ENCODE measurements at places on chromosomes 1 and 21.

- no peak for DNase-seq
These were observed 161.8 kb downstream of the AMY1C start for GRCh38 chr1:103911450-103911849.

DNA sequence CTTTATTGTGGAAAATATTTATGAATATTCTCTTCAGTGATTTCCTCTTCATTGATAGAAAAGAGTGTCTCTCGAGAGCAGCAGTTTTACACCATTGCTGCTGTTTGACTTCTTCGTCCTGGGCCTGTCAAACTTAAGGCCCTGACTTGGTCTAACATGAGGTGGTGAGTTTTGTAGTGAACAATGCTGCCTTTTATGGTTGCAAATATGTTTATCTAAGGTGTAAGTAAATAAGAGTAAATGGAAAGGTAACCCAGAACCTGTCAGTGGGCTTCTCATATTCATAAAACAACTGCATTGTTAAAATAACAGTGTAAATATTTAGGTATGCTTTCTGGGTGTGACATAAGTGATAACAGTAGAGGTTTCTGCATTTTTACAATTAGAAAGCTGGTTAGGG, 62.8 kb upstream of the SCCPDH start:
- DNase-seq, result no peak

- DNase-seq, result no peak
These were observed 424.5 kb upstream of the DAB1 start for GRCh38 chr1:57848406-57848805.

- DNase-seq, result no peak
These were observed 92.1 kb upstream of the EDN2 start for GRCh38 chr1:41576620-41577019.

DNA sequence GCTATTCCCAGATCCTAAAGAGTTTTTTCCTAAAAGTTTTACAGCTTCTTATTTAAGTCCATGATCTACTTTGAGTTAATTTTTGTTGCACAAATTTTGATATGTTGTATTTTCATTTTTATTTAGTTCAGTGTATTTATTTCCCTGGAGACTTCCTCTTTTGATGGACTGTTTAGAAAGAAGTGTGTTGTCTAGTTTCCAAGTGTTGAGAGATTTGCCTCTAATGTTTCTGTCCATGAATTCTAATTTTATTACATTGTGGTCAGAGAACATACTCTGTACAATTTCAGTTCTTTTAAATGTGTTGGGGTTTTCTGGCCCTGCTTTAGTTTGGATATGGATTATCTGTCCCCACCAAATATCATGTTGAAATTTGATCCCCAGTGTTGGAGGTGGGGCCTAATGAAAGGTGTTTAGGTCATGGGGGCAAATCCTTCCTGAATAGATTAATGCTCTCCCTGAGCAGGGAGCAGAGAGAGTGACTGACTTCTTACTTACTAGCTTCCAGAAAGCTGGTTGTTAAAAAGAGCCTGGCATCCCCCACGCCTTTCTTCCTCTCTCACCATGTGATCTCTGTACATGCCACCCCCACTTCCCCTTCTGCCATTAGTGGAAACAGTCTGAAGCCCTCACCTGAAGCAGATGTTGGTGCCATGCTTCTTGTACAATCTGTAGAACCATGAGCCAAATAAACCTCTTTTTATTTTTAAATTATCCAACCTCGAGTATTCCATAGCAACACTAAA, 4.6 kb downstream of the CHD1L start:
- no peak for DNase-seq

DNA sequence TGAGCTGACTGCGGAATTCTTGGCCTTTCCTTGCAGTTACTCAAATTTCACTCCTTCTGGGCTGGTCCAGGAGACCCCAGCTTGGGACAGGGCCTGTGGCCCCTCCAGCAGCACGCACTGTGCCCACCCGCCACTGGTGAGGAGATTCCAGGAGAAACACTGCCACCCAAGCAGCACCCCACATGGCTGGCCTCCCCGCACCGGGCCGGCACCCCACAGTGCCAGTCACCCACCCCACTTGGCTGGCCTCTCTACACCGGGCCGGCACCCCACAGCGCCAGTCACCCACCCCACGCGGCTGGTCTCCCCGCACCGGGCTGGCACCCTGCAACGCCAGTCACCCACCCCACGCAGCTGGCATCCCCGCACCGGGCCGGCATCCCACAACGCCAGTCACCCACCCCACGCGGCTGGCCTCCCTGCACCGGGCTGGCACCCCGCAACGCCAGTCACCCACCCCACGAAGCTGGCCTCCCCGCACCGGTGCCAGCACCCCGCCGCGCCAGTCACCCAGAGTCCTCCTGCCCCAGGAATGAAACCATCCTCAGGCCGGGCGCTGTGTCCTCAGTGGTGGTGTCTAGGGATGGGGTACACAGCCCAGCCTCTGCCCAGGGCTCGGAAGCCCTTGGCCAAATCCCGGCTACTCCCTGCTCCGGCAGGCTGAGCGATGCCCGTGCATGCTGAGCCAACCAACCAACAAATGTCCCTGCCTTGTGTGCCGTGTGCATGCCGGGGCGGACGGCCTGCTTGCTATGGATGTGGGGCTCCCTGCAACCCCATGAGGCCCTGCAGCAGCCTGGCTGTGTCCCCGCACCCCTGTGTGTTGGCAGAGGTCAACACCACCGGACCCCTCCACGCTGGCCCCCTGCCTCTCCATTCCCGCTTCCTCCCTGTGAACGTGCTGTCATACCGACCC, 38.6 kb upstream of the TSPEAR start:
- DNase-seq, result no peak

DNA sequence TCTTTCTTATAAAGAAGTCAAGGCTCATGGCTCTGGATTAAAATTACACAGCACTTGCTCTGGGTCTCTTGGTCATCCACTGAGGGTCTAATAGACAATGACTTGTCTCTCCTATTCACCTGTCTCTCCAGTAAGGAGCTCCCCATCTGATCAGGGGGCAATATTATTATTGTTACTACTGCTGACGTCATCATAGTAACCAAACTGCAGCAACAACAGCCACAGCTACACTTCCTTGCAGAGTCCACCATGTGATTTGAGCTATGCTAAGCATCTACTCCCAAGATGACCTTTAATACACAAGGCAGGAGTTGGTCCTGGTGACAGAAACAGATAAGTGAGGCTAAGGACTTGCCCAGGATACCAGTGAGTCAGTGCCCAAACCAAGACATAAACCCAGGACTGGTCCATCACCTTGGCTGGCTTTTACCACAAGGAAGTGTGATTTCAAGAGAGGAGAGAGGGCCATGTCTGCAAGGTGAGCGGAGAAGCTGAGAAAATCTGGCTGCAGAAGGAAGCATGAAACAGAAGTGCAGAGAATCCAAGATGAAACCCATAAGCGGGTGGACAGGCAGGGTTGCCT, 602.5 kb downstream of the PTPRU start:
- DNase-seq, result no peak

DNA sequence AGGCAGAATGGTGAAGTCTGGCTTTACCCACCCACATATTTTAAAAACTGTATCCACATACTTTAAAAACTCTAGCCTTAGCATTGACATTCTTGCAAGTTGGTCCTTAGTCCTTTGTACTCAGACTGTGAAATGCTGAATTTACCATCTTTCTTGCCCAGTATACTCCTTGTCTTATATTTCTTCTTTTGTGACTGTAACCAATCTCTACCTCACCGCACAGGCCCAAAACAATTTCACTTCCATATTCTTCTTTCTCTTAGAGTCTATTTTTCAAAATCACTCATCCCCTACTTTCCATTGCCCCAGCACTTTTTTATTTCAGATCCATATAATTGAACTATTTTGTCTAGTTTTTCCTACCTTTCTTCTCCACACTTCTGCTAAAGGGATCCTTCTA, 892.4 kb upstream of the B3GALT2 start:
- no peak for DNase-seq

DNA sequence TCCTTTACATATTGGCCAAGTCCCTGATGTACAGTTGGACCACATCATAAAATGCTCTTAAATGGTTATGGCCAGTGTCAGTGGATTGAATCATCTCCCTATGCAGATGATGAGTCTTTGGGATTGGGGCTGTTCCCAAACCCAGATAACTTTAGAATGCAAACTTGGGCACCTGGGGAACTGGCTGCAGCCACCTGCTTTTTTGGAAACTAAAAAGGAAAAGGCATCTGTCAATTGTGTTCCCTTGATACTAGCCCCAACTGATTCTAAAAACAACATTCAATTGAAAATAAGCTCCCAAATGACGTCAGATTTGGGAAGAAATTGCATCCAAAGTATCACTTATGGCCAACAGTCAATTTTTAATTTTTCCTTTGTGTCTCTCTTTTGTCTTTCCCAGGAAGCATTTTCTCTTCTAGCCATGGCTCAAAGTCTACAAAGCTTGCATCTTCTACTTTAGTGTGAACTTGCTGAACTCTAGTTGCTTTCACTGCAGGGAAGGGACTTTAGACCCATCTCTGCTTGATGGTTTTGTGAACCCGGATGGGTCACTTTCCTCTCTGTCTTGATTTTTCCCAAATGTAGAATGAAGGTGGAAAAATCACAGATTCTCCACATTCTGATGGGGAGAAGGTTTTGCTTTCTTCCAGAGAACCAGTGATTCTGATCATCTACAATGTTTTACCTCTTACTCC, 402.3 kb upstream of the USP24 start:
- no peak for DNase-seq

GRCh38 chr1:176785791-176786190, 322.8 kb downstream of the PAPPA2 start:
- no peak for DNase-seq

DNA sequence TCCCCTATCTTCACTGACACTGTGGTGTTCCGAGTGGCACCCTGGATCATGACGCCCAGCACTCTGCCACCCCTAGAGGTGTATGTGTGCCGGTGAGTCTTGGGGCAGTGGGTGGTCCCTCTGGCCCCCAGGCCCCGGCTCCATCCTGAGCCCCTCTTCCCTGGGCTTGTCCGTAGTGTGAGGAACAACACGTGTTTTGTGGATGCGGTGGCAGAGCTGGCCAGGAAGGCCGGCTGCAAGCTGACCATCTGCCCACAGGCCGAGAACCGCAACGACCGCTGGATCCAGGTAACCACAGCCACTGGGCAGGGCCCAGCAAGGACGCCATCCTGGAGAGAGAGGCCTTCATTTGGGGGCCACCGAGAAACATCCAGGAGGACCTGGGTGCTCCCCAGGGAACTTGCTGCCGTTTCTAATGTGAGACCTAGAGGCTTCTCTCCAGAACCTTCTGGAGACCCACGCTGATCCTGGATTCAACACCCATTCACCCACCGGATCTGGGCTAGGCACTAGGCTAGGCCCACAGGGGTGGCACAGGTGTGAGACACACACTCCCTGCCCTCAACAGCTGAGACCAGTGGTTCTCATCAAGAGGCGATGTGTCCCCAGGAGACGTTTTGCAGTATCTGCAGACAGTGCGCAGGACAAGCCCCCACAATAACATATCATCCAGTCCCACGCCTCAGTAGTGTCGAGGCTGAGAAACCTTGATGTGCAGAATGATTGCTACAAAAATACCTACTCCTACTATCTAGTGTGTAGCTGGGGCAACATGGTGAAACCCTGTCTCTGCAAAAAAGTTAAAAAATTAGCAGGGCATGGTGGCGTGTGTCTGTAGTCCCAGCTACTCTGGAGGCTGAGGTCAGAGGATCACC, 22.2 kb downstream of the PADI3 start:
- DNase-seq, result no peak

GRCh38 chr1:6494627-6495026, 3.2 kb upstream of the PLEKHG5 start:
- DNase-seq, result no peak

GRCh38 chr21:34771512-34772028, 102.8 kb downstream of the CLIC6 start:
- peak; percentile 17 for DNase-seq

DNA sequence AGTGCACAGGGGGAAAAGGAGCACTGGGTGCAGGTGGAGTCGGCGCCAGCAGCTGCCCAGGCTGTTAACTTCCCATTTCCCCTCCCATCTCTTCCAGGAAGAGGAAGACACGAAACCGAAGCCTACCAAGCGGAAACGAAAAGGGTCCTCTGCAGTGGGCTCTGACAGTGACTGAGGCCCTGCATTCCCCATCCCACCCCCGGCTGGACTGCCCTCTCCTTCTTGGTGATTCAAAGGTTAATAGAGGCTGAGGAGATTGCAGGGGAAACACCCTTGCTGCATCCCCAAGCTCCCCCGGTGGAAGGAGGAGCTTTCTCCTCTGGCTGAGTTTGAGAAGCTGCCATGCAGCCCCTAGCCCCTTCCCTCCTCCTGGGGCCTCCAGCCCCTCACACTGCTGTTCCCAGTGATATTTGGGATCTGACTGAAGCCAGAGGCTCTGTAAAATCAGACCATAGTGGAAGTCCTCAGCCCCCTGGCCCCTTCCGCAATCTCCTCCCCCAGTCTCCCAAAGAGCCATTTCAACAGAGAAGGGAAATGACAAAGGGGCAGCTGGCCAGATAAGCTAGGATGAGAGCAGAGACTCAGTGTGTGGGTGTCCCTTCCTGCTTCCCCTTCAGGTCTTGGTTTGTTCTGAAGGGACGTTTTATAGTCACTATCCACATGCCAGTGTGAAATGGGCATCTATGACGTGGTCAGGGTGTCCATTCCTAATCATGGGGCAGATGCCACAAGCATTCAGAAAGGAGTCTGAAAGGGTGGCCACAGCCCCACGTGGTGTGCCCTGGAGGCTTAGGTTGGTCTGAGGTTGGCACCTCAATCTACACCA, 1.9 kb upstream of the SLC27A3 start:
- no peak for DNase-seq

DNA sequence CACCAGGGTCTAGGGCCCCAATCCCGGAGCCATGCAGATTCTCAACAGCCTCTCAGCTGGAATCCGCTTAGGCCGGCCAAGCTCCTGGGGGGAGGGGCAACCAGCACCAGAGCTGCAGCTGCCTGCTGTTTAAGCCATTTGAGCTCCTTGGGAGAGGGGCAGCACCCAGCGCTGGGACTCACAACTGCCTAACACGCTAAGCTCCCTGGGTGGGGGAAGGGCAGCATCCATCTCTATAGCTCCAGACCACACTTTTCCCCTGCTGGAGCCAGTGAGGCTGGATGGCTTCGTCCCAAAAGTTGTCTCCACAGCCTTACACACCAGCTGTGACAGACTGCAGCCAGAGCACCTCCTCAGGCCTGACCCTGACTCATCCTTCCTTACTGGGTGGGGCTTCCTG, 6.9 kb upstream of the PTGFR start:
- no peak for DNase-seq

- DNase-seq, result no peak
These were observed 60.3 kb downstream of the CDC42BPA start for GRCh38 chr1:227257964-227258363.

- DNase-seq, result no peak
These were observed 18.9 kb upstream of the OR10J5 start for GRCh38 chr1:159554696-159555095.

DNA sequence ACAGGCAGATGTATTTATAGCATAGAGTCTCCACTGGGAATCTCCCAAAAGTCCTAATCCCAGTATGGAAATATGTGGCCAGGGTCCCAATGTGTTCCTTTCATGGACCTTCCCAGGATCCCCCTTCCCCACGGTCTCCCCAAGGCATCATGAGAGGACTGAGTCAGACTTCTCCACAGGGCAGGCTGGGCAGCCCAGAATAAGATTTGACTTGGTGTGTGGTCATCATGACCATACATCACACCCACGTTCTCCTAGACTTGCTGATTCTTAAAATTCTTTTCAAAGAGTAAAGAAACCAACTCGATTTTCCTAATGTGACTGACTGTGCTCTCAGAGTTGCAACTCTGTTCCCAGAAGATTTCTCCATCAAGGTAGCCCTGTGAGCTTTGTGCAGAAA, 93.9 kb upstream of the CD34 start:
- no peak for DNase-seq

Measured in NCI-H345 (cell line).